Activated CD4-positive, alpha-beta T cell treated with anti-CD3 and anti-CD28 coated beads for 4 hours (primary cell): ENCODE measurements at places on chromosomes 1 and 21.

DNA sequence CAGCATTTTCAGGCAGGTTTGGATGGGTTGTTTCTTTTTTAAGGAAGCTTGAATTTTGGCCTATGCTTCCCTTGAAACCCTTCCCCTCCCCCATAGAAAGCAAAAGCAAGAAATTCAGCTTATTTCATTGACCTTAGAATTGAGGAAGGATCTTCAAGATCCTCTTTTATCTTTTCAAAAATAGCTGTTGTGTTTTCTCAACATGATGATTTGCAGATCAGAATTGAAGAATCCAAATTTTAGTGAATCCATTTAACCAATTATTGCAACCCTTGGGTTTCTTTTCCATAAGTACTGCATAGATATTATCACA lies 73.7 kb downstream of the LRRC8C start:
- DNase-seq = no peak

- no peak for DNase-seq
These were observed 43.9 kb upstream of the TSPEAR start for GRCh38 chr21:44755227-44755626.

GRCh38 chr21:35083246-35083645 lies 34.1 kb upstream of the RUNX1 start:
- DNase-seq = no peak

DNA sequence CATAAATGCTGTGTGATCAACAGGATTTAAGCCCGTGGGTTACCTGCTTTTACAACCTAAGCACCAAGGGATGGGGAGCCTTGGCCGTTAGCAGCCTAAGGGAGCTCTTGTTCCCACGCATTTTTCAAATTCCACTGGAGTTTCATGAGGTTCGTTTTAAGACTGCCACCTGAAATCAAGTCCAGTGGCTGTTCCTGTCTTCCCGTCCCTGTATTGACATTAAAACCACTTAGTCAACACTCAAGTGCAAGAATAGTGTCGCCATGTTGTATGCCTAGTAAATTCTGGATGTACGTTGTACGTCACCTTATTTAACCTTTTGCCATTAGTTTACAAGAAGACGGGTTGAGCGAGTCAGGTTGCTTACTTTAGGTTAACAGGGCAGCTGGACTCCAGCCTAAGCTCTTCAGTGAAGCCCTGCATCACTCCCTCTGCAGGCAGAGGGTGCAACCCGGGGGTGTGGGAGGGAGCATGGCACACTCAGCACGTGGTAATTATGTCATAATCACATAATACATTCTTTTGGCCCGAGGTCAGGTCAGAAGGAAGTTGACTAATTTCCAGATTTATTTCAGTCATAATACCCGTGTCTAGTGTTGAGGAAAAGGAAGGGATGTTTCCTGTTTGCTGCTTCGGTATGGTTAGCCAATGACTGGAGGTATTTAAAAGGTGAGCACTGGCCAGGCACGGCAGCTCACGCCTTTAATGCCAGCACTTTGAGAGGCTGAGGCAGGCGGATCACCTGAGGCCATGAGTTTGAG lies 42.5 kb downstream of the CNST start:
- peak; percentile 20 for DNase-seq

DNA sequence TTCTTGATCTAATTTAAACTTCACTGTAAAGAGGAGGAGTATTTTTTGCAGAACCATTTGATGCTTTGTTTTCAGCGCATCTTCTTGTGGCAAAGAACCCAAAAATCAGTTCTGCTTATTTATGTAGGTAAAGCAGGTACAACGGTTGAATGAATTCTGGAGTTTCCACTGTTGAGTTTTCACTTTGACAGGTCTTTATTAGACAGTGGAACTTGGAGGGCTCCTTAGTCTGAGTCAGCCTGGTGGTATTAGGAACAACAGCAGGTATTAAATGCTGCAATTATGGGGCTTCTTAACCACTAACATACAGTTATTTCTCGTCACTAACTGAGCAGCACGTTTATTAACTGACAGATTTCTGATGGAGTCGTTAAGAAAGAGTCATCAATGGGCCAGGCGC lies 1.2 kb downstream of the LRIG2 start:
- DNase-seq = no peak

DNA sequence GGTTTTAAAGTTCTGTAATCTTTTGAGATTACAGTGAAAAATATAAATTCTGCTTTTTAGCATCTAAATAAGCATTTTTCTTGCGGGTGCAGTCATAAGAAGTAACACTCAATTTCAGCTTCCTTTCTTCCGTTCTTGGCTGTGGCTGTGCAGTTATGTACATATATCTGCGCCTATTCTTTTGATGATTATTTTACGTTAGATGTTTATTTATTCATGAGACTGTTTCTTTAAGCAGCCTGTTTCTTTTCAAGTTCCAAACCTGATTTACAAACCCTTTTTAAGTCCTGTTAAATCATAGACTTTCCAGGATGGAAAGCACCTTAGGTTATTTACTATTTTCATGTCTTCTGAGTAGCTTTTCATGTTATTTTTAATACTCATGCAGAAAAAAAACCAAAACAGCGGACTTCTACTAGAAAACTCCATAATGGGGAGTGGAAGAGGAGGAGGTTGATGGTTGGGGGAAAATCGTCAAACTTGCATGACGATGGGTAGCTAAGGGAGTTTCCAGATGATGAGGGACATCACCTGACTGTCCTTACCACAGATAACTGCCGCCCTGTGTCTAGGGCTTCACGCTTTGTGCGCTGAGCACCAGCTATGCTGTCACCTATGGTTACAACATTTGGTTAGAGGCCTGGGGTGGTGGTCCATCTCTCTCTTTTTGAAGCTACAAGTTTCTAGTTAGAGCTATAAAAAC lies 2.6 kb downstream of the PRDM2 start:
- peak; percentile 60 for DNase-seq

- peak; percentile 61 for DNase-seq
These were observed 1.7 kb upstream of the ADAR start for GRCh38 chr1:154609398-154610380.

- DNase-seq = no peak
These were observed 756 bp upstream of the RBM34 start for GRCh38 chr1:235161685-235162327.

DNA sequence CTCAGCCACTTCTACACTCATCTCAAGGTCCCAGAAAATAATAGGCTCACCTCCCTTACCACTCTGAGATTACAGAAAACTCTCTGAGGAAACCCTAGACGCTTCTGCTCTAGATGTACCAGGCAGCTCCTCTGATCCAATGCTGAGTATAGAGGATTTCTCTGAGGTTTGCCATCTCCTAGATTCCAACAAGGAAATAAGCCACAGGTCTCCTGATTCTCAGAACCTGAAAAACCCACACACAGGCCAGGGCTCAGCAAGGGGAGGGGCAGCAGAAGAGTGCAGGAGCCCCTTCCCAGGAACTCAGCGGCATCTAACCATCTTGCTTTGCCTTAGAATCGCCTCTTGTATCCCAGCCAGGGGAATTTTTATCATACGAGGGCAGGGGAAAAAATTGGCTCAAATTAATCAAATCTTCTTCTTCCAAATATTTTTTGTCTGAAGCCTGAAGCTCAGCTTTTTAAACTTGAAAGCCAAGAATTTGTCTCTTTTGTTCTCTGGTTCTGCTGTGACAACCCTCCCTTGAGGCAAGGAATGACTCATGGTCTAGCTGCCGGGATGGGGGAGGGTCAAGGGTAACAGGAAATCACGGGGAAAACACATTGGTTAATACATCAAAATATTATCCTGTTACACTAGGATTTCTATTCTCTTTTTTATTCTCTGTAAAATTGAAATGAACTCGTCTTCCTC lies 30.8 kb downstream of the GORAB start:
- peak; percentile 10 for DNase-seq

DNA sequence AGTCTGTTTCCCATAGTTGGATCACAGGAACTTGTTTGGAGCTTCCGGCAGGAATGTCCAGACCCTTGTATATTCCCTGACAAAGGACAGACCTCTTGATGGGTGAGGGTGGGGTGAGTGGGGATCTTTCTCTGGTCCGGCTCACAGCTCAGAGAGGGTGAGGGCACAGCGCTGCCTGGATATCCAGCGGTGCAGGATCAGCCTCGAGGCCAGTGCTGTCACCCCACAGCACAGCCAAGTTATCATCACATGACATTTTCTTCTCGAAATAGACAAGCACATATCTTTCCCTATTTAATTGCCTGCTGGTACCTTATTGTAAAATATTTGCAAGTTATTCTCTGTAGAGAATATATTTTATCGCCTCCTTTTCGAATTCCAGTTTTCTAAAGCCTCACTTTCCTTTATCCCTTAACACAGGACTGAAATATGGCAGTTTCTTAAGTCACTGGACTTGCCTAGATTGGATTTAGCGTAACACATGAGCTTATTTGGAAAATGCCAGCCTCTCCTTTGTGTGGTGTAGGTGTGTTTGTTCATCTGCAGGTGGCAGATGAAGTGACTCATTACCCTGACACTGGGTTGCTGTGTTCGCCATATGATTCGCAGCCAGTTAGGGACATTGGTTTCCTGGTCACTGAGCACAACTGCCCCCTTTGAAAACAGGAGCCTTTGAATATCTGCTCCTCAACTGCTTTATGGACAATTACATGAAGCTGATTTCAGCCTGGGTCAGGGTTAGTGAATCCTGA lies 21.4 kb downstream of the CLIC6 start:
- no peak for DNase-seq

DNA sequence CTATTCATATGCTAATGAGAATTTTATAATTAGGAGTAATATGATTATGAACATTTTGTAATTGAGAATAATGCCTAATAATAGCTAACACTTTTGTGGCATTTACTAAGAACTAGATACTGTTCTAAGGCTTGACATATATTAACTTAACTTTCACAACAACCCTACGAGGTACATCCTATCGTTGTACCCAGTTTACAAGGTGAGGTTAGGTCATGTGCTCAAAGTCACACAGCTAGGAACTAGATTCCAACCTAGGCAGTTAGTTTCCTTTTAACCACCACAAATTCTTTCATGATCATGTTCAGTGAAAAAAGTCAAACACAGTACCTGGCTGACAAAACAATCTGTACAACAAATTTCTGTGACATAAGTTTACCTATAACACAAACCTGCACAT lies 13.0 kb upstream of the ERRFI1 start:
- DNase-seq = no peak

DNA sequence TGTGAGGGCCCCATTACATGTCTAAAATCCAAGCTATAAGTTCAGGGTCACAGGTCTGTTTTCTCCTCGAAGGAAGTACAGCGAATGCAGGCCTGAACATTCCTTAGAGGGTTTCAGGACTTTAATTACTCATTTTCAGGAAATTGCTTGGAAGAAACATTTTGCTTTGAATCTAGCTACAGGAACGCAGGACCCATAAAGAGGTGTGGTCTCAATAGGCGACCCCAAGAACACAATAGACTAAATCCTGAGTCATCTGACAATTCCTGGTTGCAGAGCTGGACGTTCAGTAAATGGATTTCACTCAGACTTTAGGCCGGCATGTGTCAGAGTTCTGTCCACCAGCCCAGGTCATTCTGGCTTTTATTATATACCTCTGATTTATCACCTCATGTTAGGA lies 1.0 kb upstream of the ERG start:
- DNase-seq = no peak

DNA sequence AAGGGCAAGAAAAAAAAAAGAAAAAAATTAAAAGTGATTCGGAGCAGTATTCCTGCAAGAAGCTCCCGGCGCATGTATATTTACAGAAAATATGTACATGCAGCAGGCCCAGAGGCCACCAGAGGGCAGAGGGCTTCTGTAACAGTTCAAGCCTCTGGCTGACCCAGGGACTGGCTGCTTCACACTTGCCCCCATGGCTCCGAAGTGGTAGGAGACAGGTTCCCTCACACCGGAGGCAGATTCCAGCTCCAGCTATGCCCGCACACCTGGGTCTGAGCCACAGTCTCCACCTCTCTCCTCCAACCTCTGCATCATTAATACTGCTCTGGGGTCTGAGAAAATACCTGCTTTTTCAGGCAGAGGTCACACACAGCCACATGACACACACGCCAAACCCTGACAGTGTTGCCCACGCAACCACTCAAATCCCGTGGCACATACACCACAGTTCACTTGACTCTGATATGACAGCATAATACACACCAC lies 2.2 kb upstream of the ARHGAP30 start:
- DNase-seq = peak; percentile 37

DNA sequence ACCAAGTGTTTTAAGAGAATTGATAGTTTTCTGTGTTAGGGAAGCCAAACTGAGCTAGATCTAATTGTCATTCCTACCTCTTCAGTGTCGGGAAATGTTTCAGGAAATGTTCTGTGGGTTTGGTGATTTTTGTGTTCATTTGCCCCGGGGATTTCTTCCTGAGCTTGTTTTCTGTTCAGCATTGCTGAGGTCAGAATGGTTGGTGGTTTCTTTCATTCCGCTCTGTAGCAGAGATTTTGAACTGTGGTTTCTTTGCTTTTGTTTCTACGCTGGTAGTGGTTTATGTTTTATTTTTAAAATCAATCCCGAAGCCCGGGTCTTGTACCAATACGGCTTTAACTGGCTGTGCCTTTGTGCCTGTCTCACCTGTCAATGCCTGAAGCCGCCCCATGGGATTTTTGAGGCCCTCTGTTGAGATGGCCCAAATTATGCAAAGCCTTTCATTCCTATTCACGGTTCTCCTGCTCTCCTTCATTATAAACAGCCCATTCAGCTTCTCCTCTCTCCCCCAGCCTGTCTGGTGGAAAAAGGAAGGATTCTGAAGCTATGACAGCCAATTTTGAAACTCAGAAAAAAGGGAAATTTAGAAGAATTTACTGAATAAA lies 417.2 kb upstream of the KAZN start:
- no peak for DNase-seq

DNA sequence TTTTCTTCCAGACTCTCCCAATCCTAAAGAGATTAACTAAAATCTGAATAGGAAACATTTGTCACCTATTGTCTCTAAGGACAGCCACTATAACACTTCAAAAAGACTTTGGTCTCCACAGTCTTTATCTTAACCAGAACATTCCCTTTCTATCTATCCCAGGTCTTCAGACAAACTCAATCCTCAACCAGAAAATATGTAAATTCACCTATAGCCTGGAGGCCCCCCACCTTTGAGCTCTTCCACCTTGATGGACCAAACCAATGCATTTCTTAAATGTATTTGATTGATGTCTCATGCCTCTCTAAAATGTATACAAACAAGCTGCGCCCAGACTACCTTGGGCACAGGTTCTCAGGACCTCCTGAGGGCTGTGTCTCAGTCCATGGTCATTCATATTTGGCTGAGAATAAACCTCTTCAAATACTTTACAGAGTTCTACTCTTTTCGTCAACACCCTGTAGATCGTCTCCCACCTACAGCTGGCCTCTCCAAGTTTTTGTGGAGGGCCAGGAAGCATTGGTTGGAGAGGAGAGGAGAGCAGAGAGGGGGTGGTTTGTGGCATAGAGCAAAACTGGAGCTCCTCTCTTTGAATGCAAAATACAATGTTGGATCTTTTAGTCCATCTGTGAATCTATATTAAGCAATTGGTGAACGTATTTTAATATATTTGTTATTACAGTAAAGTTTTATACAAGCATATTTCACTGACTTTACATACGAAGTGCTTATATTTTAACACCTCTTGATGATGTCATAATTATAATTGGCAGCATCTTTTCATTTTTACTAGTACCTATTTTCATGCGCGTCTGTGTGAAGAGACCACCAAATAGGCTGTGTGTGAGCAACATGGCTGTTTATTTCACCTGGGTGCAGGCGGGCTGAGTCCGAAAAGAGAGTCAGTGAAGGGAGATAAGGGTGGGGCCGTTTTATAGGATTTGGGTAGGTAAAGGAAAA lies 230.7 kb upstream of the DUSP10 start:
- DNase-seq = no peak

GRCh38 chr1:212575333-212575732 lies 33.2 kb upstream of the ATF3 start:
- DNase-seq = no peak
